ENCODE measurements at places on chromosomes 11 and 22. TPM values are rescaled to one million over a fixed set of nuclear protein-coding genes. Genes with fewer than 3 reads are reported as not detected.

Gene HBG1
- not detected for total RNA-seq

Gene OPCML
- 0.06 TPM for total RNA-seq

Gene TIMP3
- 59.3 TPM for total RNA-seq

Gene SCGB1C1
- not detected for total RNA-seq

Gene NLRP14
- 0.14 TPM for total RNA-seq

Gene GLB1L3
- total RNA-seq = not detected

Gene USP2
- 26.0 TPM for total RNA-seq

Gene FAM227A
- 0.82 TPM for total RNA-seq

All from left colon (tissue), 2 donors.